Activated CD4-positive, alpha-beta T cell treated with anti-CD3 and anti-CD28 coated beads, Interleukin-2, amount 10 ng/mL, durations not matched to agents 7 days and 5 days (primary cell): ENCODE measurements at places on chromosomes 7 and 10. TPM values are rescaled to one million over a fixed set of nuclear protein-coding genes. Genes with fewer than 3 reads are reported as not detected.

The PRKCQ gene
- 62.6 TPM for total RNA-seq

The ERVW-1 gene
- not detected for total RNA-seq

- no peak for DNase-seq
- H3K4me1 ChIP-seq: no peaks in the 10 kb centered on the region
Measured at GRCh38 chr7:84848219-84848973, 338.5 kb downstream of the SEMA3D start.

- DNase-seq: peak; percentile 78
- H3K36me3 ChIP-seq: peaks cover 62% of the 10 kb centered on the region
- H3K27ac ChIP-seq: peak overlapping the region; percentile 61
- no peak overlapping the region for H3K4me3 ChIP-seq
Measured at GRCh38 chr7:149209518-149210269, 14.3 kb downstream of the ZNF282 start.

GRCh38 chr7:98097042-98097645 lies 9.5 kb upstream of the LMTK2 start:
- H3K27me3 ChIP-seq: peaks cover 40% of the 10 kb centered on the region
- DNase-seq: no peak
- H3K27ac ChIP-seq: no peak overlapping the region
- no peaks in the 10 kb centered on the region for H3K36me3 ChIP-seq

DNA sequence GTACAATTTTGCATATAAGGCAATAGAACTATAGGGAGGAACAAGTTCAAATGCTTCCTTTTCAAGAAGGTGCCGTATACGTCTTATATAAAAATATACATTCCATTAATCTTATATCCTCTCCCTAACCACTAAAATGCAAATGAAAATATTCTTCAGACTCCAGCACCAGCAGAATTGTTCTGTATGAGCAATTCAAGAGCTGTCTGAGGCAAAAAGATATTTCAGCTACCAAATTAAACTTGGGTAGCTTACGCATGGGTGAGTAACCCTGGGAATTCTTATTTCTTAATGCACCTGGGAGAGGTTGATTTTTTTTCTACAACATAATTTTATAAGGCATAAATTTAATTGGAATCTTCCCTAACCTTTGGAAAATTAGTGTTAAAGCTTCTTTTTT lies 42.2 kb upstream of the GSDME start:
- DNase-seq: no peak
- no peak overlapping the region for H3K27ac ChIP-seq
- H3K4me3 ChIP-seq: no peak overlapping the region
- peaks cover 25% of the 10 kb centered on the region for H3K4me1 ChIP-seq

- H3K36me3 ChIP-seq: no peaks in the 10 kb centered on the region
- peaks cover 1% of the 10 kb centered on the region for H3K27me3 ChIP-seq
- H3K27ac ChIP-seq: no peak overlapping the region
Measured at GRCh38 chr10:132907821-132908620, 34.3 kb downstream of the CFAP46 start.

DNA sequence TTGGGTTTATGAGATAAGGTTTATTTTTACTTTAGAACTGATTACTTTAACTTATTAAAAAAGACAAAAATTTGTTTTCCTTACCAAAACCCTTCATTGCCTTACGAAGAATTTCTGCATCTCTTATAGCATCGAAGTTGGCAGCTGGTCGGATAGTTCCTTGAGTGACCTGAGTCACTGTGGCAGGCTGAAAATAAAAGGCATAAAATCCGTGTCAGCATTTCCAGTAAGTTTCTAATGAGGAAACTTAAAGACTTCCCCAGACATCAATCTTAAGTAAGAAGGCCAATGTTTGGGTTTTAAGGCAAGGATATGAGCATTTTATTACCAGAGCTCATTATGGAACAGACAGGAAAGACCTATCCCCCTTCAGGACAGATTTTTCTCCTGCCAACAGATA lies 25.6 kb downstream of the ANXA7 start:
- H3K27me3 ChIP-seq: no peaks in the 10 kb centered on the region
- DNase-seq: no peak
